ENCODE measurements at places on chromosomes 11 and 22. TPM values are rescaled to one million over a fixed set of nuclear protein-coding genes. Genes with fewer than 3 reads are reported as not detected.

- DNase-seq, result no peak
Observed at GRCh38 chr11:91773090-91773489, 451.5 kb upstream of the FAT3 start.

GRCh38 chr11:123173856-123174186 lies 21.2 kb downstream of the CLMP start:
- no peak for DNase-seq

GRCh38 chr22:38305471-38306448 lies 11.5 kb downstream of the CSNK1E start:
- DNase-seq, result no peak

DNA sequence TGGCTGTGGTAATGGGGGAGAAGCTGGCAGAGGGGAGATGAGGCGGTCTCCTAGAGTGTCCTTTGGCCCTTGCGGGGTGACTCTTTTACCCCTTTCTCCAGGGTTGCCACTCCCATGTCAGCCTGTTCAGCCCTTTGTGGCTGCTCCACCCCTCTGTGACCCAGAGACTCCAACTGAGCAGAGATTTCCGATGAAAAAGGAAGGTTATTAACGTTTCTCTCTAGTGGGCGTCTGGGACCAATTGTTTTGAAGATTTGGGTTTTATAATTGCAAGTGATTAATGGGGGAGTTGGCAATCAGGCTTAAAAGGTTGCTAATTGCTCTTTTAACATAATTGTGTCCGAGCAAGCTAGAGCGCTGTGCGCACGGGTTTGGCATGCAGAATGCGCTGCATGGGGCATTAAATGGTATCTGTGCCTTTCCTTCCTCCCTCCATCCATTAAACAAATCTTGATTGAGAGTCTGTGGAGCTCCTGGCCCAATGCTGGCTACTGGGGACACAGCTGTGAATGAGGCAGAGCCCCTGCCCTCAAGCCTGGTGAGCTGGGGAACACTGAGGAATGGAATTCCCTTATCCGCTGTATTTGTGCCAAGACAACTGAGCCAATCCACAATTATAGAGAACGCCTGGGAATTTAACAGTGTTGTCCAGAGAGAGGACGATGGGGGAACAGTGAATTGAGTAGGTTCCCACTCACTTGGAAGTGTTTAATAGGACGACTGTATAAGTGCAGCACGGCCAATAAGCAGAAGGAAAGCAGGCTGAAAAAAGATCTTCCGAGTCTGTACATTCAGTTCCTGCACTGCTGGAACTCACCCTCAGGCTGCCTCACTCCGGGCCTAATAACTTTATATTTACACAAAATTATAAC lies 295.9 kb downstream of the MIAT start:
- DNase-seq, result no peak

DNA sequence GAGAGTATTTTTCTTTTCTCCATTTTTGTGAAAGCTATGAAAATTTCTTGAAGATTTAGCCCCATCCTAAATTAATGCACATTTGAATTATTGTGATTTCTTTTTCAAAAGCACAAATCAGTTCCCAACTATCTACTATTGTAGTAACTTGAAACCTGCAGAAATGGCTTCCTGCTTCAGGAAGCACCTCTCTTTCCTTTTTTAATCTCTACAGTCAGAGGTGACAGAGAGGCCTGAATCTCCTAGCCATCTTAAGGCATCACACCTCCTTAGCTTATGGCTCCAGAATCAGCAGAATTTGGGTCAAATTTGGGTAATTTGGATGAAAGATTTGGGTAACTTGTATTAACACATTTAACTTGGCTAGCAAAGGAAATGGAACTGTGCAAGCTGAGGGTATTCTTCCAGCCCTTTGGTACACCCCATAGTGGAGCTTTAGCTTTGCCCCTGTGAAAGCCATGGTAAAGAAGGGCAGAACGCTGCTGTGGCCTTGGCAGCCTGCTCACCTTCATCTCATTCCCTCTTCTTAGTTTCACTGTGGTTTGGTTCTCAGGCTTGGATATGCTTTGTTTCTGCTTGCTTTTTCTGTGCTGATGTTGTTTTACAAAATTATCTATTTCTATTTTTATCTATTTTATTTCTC lies 16.2 kb downstream of the TBCEL start:
- DNase-seq, result no peak

- no peak for DNase-seq
Observed at GRCh38 chr22:48178536-48178935, 1416.1 kb downstream of the TBC1D22A start.

GRCh38 chr22:31897842-31898805 lies 46.2 kb upstream of the YWHAH start:
- no peak for DNase-seq

DNA sequence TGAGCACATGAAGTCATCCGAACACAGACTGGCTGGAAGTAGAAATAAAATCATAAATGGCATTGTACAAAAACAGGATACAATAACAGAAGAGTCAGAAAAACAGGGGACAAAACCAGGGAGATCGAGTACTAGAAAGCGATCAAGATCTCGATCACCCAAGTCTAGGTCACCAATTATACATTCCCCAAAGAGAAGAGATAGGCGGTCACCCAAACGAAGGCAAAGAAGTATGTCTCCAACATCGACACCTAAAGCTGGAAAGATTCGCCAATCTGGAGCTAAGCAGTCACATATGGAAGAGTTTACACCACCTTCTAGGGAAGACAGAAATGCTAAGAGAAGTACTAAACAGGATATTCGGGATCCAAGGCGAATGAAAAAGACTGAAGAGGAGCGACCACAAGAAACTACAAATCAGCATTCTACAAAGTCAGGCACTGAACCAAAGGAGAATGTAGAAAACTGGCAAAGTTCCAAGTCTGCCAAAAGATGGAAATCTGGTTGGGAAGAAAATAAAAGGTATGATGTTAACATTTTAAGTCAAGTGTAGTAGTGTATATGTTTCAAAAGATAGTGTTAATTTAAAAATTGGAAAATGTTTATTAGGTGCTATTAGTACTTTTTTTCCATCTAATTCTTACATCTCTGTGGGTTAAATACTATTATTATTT lies 9.4 kb downstream of the PCF11 start:
- no peak for DNase-seq

Gene F2
- total RNA-seq, result not detected

Gene CRYBB2
- total RNA-seq, result not detected

Gene OR8G5
- not detected for total RNA-seq

Gene OVOL1
- total RNA-seq, result not detected

Gene PTGDR2
- not detected for total RNA-seq

Gene EHF
- 0.20 TPM for total RNA-seq

All from NCI-H460 (cell line).